ENCODE measurements at places on chromosomes 5 and 9.

GRCh38 chr5:115246361-115246991 is 16.2 kb downstream of the PGGT1B start:
- peak; percentile 45 for DNase-seq

- DNase-seq, result peak; percentile 55
These were observed 17.2 kb upstream of the RGS3 start for GRCh38 chr9:113446323-113446740.

DNA sequence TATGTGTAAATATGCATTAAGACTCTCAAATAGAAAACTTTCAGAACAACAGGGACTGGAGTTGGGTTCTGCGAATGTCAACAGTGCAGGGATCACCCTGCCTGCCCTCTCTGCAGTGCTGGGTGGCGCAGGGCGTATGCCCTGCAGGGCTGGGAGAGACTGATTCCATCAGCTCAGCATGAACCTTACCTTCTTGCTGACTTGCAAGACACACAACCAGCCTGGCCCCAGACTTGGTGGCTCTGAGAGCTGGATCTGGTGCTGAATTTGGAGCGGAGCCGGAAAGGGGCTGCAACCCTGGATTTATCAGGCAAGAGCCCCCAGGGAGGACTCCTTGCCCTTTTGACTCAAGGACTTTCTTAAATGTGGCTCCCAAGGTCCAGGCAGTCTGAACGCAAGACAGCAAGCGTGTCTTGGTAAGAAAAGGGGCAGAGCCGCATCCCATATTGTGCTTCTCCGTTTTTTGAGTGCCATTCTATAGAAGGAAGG is 376.0 kb upstream of the IRX2 start:
- DNase-seq, result no peak

DNA sequence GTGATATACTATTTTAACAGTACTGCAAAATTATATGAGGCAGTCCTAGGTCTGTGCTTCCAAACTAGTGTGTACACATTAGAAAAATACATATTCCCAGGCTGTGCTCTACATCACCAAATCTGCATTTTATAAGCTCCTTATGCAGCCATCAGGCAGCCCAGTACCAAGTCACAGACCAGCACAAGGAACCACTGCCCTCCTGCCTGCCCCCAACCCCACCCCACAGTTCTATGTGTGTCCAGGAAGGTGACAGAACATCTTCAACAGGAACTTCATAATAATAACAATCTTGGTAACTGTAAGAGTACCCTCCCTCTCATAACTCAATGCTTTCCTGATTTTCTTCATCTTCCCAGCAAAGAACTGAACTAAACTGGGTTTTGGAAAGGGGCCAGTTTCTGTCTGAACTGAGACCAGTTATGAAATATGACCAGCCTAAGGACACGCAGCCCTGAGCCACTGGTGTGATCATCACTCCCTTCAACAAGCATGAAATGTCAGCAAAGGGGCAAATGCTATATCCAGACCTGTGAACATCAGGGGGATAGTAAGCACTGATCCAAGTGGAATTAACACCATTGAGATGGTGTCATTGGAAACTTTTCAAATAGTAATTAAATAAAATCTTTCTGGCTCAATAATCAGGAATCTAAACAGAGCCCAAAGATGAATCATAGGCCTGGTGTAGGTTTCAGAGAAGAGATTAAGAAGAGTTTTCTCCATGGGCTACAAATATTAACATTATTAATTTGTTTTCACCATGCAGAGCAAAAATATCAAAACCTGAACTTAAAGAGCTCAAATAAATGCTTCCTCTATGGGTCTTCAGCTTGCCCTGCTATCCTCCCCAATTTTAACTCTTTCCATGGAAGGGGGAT is 82.1 kb downstream of the DPYSL3 start:
- DNase-seq, result no peak

All from D341Med (cell line).